Sigmoid colon (tissue), 7 donors: ENCODE measurements at places on chromosomes 12 and 14.

DNA sequence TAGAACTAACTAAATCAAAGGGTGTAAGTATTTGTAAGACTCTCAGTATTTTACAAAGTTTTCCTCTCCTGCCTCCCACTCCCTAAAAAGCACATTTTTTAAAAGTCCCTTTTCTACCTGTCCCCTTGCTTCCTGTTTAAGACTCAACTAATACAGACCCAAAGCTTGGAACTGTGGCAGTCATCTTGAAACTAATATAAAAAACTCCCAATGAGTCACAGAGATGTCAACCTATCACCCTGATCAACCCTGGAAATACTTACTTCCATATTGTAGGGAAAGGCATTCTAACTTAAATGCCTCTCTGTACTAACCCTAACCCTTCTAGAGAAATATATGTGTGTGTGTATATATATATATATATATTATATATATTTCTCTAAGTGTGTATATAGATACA is 184.8 kb downstream of the SPTSSA start:
- no peak for DNase-seq

- DNase-seq, result no peak
Measured at GRCh38 chr14:30156571-30156970, 228.9 kb upstream of the PRKD1 start.

DNA sequence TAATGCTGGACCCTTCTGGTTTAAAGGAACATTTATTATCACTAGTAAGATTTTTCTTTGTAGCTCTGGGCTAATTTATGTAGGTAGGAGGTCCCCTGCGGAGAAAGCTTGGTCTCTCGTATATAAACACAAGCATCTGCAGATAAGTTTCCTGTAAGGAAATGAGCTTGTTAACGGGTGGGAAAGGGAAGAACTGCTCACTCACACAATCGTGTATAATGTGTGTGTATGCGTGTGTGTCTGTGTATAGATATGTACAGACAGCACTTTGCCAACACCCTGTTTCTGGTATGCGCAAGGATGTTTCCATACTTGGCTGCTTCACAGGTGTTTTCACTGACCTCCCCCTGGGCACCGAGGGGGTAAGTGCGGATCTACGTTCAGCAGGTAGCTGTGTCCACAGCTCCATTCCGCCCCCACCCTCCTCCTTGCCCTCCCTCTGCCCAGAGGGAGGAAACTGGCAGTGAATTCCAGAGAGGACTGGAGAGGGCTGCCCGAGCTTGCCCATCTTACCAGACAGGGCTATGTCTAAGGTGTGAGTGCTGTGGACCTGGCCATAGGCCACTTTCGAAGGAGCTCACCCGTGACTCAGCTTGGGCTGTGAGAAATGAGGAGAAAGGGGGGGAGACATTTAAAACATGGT is 65.2 kb downstream of the NINJ2 start:
- peak; percentile 33 for DNase-seq

GRCh38 chr12:105576261-105576660 is 245.8 kb downstream of the C12orf75 start:
- DNase-seq, result no peak

- no peak for DNase-seq
Measured at GRCh38 chr14:33710273-33710672, 240.6 kb downstream of the EGLN3 start.

- DNase-seq, result peak; percentile 87
Measured at GRCh38 chr14:51780006-51780692, 80.3 kb upstream of the GNG2 start.
